ENCODE measurements at places on chromosomes 6 and 20. TPM values are rescaled to one million over a fixed set of nuclear protein-coding genes. Genes with fewer than 3 reads are reported as not detected.

GRCh38 chr6:130020073-130020906 is 1.9 kb downstream of the L3MBTL3 start:
- DNase-seq, result peak; percentile 41

DNA sequence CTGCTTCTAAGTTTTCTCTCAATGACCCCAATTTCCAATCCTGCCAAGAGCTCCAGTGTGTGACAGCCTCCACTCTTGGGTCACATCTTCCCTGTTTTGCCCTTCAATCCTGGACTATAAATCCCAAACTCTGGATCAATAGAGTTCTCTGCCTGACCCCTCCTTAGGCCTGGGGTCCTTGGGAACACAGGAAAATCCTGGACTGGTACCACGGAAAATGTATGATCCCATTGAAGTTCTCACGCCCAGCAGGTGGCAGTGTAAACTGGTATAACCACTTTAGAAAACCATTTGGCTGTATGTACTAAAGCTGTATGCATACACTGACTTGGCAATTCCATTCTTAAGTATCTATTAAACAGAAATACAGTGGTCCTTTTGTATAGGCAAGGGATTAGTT is 98.0 kb downstream of the SNAP25 start:
- DNase-seq, result no peak

GRCh38 chr6:145836170-145836569 is 21.6 kb upstream of the FBXO30 start:
- no peak for DNase-seq

- no peak for DNase-seq
These were observed 39.8 kb downstream of the ARMC2 start for GRCh38 chr6:108888052-108888451.

GRCh38 chr6:165308926-165309731 is at the start of gene C6orf118:
C6orf118 (minus strand) TSS chr6:165309605; CDS start chr6:165309586, 19 bp downstream.
- DNase-seq, result peak; percentile 95

GRCh38 chr6:84774157-84774984 is 10.0 kb upstream of the TBX18 start:
- no peak for DNase-seq

DNA sequence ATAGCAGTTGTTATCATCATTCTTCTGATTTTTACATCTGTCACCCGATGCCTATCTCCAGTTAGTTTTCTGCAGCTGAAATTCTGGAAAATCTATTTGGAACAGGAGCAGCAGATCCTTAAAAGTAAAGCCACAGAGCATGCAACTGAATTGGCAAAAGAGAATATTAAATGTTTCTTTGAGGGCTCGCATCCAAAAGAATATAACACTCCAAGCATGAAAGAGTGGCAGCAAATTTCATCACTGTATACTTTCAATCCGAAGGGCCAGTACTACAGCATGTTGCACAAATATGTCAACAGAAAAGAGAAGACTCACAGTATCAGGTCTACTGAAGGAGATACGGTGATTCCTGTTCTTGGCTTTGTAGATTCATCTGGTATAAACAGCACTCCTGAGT is 2.1 kb downstream of the CALHM6 start:
- DNase-seq, result peak; percentile 71

GRCh38 chr20:38827770-38828281 is 22.3 kb downstream of the PPP1R16B start:
- DNase-seq, result peak; percentile 13

GRCh38 chr20:17579369-17580039 is 9.6 kb downstream of the DSTN start:
- DNase-seq, result no peak

DNA sequence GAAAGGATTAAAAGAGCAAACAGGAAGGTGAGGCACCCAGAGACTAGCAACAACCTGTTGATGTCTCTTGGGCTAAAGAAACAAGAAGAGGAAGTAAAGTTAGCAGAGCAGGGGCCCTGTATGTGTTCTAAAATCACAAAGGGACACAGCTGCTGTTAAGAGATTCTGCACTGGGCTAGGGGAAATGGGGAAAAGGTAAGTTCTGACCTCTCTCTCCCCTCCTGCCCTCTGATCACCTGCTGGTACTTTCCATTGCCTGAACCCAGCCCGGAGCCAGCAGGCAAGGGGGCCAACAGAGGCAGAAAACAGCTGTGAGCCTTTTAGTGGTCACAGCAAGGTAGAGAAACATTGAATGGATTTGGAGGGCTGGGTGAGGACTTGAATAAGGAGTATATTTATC is 13.5 kb upstream of the CNR1 start:
- DNase-seq, result no peak

DNA sequence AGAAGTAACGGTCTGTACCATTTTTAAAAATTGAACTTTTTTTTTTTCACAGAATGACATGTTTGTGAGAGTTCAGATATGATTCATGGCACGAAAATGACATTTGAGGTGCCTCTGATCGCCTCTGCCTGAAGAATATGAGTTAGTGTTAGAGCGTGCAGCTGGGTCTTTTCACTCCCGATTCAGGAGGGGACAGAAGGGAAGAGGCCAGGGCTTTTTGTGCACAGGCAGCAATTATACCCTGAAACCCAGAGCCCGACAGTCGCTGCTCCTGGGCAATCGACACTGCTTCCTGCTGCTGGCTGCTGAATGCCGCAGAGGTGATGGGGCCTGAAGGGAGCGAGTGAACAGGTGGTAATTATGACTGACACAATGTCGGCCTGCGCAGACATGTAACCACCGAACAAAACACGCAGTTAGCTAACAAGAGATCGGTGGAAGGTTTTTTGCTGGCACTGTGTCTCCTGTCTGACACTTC is 652.0 kb upstream of the NOX3 start:
- DNase-seq, result peak; percentile 64

DNA sequence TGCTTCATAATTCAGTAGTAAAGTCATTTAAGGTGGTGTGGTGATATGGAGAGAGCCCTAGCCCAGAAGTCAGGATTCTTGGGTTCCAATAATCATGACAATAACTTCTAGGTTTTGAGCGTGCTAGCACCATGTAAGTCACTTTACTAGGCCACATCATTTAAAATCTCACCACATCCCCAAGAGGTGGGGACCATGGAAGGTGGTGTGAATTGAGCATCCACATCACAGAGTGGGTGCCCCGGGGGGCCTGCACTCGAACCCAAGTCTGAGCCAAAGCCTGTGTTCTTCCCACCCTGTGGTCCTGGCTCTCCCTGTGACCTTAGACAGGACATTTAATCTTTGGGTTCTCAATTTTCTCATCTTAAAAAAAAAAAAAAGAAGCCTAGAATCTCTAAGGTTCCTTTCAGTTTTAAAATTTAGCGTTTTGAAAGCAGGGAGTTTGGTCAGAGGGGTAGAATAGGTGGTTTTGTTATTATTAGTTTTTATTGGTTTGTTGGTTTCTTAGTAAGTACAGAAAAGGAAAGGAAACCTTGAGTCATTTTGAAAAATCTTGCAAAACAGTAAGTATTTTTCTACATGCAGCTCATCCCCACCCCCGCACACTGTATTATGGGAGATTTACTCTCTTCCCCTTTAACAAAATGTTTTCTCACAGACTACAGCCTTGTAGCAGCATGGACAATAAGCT is 26.4 kb downstream of the ARMC2 start:
- DNase-seq, result no peak

DNA sequence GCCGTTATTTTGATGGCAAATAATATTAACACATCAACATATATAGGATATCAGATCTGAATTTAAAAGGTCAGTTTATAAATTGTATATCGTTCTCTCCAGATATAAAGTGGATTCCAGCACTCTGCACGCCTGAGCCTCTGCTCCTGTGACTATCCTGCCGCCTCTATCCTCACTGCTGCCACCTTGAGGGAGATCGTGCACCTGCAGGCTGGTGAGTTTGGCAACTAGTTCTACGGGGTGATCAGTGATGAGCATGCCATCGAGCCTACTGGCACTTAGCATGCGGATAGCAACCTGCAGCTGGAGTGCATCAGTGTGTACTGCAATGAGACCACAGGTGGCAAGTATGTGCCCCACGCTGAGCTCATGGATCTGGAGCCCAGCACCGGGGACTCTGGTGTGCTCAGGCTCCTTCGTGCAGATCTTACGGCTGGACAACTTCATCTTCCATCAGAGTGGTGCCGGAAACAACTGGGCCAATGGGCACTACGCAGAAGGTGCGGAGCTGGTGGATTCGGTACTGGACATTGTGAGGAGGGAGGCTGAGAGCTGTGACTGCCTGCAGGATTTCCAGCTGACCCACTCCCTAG is 84.9 kb downstream of the FBXO5 start:
- peak; percentile 31 for DNase-seq

- DNase-seq, result no peak
These were observed 6.2 kb downstream of the DYNLT1 start for GRCh38 chr6:158638324-158638854.

The LAMA2 gene
- 105 TPM for total RNA-seq

The PDE7B gene
- total RNA-seq, result 3.7 TPM
